ENCODE measurements at places on chromosomes 2 and 18.

- peak; percentile 62 for DNase-seq
Measured at GRCh38 chr2:65227020-65227455, 593 bp upstream of the ACTR2 start.

DNA sequence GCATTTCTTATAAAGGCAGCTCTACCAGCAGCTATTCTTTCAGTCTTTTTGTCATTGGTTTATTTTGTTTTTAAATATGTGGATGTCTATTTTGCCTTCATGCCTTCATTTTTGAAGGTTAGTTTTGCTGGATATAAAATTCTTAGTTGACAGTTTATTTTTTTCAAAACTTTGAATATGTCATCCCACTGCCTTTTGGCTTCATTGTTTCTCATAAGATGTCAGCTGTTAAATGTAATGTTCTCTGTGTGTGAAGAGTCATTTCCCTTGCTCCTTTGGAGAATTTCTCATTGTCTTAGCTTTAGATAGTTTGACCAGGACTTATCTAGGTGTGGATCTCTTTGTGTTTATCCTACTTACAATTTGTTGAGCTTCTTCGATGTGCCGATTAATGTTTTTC lies 213.5 kb downstream of the KIAA1328 start:
- DNase-seq, result peak; percentile 10

DNA sequence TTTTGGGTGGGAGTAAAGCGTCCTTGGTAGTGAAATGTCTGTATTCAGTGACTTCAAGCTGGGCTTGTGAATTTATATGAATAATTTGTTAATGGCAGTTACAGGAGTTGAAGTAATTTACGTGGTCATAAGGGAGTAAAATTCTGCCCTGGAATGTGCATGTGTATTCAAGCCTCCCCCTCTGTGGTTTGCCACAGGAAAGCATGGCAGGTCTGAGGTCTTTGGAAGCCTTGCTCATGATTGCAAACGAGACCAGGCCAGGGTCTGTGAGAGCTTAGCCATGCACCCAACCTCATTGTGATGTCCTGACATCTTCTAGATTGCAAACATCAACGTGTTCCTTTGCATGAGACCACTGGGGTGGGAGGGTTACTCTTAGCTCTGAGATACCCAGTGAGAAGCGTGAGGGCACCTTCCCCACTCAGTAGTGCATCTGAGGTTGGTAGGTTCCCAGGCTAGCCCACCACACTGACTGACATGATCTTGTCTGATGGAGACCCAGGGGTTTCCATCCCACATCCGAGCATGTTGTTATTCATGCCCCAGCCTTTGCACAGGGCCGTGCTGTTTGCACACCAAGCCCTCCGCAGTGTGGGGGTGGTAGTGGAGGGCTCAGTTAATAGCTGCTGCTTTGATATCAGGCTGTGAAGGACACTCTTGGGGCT lies 216.5 kb downstream of the KLHL29 start:
- DNase-seq, result no peak

- DNase-seq, result peak; percentile 62
Measured at GRCh38 chr2:85485815-85486214, 53.2 kb upstream of the MAT2A start.

- no peak for DNase-seq
Measured at GRCh38 chr2:131132729-131133128, 27.6 kb downstream of the PLEKHB2 start.

GRCh38 chr2:190379249-190379964 lies 28.7 kb upstream of the MFSD6 start:
- DNase-seq, result no peak

DNA sequence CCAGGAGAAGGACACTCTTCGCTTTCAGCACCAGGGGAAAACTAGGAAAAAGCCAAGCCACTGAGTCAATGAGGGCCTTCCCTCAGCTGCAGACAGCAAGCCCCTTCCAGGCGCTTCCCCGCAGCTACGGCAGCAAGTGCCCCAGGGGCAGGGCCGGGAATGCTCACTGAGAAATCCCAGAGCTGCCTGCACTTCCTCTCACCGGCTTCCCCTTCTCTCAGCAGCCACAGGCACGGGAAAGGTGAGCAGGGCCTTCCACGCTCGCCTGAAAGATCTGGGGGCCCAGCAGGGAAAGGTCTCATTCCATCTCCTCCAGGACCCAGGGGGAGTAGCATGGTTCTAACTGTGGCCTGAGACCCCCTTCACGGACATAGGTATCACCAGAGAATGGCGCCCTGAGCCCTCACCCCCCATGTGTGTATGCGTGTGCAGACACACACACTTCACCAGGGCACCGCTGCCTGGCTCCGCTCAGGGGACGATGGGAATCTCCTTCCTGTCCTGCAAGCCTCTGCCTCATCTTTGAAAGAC lies 29.6 kb upstream of the FOSL2 start:
- DNase-seq, result no peak

- no peak for DNase-seq
Measured at GRCh38 chr2:20536619-20537422, 89.9 kb downstream of the RHOB start.

DNA sequence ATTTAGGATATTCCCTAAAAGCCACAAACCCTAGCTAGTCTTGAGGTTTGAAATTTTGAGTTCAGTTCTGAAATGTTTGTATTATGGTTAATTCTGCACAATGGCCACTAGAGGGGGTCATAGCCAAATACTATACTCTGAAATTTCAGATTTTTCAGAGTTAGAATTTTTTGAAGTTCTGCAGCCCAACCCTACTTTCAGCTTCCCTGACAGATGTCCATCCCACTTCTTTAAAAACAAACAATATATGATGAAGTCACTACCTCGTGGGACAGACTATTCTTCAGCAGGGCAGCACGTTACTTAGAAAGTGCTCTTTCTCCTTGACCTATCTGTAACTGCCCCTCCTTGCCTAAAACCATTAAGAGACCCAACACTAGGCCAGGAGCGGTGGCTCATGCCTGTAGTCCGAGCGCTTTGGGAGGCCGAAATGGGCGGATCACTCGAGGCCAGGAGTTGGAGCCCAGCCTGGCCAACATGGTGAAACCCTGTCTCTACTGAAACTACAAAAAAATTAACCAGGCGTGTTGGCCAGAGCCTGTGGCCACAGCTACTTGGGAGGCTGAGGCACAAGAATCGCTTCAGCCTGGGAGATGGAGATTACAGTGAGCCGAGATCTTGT lies 48.2 kb upstream of the PAPOLG start:
- DNase-seq, result peak; percentile 70

DNA sequence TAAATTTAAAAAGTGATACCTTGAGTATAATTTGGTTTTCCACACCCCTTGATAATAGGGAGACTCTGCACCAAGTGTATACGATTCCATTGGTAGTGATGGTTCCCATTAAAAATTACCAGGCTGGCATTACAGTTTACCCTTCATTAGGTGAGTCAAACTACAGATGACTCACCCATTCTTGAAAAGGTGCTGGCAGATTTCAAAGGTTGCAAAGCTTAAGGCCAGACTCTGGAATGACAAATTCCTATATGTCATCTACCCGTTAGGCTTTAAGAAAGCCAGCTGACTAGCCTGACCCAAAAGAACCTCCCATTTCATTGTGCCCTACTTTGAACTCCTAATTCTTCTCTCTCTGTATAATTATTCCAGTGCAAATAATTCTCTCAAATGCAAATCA lies 124.4 kb downstream of the LRRTM4 start:
- no peak for DNase-seq

- DNase-seq, result no peak
Measured at GRCh38 chr2:239075918-239076758, 228.3 kb downstream of the TWIST2 start.

GRCh38 chr2:152638056-152638455 lies 79.2 kb downstream of the PRPF40A start:
- DNase-seq, result no peak

DNA sequence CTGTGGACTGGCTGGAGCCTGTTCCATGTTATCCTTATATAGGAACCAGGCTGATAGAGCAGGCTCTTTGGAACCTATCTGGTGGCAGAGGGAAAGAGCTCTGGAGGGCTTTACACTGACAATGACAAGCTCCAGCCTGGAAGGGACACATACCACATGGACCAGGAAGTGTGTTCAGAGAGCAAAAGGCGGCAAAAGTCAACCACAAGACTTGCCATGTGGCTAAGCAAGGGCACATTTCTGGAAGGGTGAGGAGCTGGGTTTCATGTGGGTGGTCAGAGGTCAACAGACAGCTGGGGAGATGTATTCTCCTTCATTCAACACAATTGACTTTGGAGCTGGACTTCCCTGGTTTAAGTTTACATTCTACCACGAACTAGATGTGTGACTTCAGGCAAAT lies 325.2 kb downstream of the DYSF start:
- no peak for DNase-seq

DNA sequence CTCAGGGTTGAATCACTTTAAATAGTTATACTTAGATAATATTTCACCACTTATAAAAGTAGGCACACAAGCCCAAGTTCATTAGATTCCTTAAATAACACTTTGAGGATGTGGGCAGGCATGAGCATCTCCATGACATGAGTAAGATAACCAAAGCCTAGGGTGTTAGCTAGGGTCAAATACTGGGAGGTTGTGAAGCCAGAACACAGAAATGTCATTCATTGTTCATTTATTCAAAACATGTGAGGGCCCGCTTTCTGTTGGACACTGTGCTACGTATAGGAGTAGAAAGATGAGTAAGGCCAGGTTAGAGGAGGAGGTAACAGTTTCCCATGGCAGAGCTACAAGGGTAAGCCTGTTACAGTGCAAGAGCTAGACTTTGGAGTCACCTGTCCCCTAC lies 93.5 kb upstream of the NEDD4L start:
- no peak for DNase-seq

GRCh38 chr2:238851761-238852160 lies 3.9 kb downstream of the TWIST2 start:
- peak; percentile 62 for DNase-seq

- DNase-seq, result no peak
Measured at GRCh38 chr18:10299643-10300042, 154.8 kb upstream of the APCDD1 start.

GRCh38 chr2:48131539-48132270 lies 225.4 kb upstream of the FBXO11 start:
- peak; percentile 81 for DNase-seq

DNA sequence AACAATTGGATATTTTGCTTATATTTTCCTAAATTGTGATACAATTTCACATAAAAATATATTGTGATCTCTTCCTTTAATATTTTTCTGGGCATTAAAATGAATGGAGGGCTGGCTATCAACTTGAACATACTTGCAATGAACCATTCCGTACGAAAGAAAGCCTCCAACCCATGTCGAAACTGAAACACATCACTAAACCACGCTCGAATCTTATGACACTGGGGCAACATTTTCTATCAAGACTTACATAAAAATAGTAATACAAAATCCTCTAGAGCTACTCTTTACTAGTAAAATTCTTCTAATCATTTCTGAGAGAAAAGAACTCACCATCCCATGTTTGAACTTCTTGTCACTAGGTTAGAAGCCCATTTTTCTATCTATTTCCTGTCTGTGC lies 132.8 kb upstream of the DOK6 start:
- no peak for DNase-seq

DNA sequence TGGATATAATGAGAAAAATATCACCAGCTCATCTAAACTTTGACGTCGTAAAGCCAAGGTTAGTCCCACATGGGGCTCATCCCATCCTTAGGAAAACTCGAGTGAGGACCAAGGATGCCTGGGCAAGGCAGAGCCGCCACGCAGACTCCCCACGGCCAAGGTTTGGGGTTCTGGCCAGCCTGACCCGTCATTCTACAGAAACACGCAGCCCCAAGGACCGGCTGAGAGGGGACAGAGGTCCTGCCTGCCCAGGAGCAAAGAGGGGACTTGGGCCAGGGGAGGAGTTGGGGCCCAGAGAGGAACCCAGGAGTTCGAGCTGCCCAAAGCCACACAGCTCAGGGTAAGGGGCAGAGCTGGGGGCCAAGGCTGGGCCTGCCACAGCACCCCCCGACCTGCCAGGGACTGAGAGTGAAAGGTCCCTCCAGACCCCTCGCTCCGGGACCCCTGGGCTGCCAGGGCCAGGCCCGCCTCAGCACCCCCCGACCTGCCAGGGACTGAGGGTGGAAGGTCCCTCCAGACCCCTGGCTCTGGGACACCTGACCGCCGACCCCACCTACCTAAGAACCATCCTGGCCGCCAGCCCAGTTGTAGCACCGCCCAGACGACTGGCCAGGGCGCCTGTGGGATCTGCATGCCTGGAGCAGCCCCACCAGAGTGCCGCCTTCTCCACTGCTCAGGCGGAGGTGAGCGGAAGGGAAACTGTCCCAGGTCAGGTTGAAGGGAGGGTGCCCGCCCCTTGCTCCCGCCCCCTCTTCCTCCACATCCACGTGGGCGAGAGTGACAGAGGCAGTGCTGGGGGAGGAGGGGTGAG lies at the start of gene PDCD1:
Gene PDCD1, minus strand, starts transcription at position 689 of the 811 bp plus-strand sequence. Its CDS starts 56 bp downstream, at position 633.
- no peak for DNase-seq

DNA sequence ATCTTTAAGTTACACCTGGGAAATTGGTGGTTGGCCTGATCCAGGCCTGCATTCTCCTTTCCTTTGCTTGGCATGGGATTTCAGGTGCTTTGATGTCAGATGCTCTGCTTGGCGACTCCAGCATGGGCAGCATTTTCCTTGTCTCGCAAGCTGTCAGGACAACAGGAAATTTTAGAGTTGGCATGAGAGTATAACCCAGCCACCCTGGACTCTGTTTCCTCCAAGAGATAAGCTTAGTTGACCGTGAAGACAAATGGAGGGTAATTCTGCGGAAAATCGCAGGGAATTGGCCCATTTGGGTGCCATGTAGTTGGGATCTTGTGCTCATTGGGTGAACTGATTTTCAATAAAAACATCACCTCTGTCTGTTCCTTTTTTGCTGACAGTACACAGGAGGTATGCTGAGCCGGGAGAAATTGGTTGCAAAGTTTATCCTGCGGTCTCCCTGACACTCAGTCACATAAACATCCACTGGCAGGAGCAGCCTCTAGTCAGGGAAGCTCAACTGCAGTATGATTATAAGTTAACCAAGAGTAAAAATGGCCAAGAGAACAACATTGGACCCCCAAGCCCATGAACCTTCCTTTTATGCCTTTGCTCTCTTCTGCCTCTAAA lies 409.9 kb downstream of the SETBP1 start:
- DNase-seq, result no peak

DNA sequence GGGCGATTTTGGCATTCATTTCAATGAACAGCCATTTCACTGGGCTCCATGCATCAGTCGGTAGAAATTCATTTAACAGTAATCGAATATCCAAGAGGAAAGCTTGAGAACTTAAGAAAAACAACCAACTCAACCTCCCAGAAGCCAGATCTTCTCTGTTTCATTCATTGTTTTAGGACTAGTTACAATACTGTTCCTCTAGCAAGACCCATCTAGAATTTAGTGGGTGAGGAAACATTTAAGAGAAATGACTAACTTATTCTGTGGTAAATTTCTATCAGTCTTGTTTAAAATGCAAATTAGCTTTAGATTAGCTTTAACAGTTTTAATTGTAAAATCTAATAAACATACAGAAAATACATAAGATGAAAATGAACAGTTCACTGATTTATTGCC lies 81.4 kb upstream of the SMAD7 start:
- no peak for DNase-seq

GRCh38 chr18:48929941-48930713 lies 20.6 kb downstream of the SMAD7 start:
- peak; percentile 82 for DNase-seq

DNA sequence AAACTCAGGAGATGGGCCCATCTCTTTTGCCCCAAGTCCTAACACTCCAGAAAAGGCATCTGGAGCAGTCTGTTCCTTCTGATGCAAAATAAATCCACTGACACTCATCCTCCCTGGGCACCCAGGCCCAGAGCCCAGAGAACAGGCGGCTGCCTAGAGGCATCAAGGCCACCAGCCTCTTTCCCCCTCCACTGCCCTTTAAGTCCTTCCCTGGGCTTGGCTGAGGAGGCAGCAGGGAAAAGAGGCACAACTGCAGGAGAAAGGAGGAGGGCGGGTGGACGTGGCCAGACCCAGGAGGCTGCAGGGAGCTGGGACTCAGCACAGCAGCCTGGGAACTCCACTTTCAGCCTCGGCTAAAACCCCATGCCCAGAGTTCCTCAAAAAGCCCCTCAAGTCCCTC lies 99.7 kb upstream of the ID2 start:
- no peak for DNase-seq
